ENCODE measurements at places on chromosomes 4 and X.

- DNase-seq = no peak
Observed at GRCh38 chrX:111071542-111072277, 24.3 kb upstream of the PAK3 start.

DNA sequence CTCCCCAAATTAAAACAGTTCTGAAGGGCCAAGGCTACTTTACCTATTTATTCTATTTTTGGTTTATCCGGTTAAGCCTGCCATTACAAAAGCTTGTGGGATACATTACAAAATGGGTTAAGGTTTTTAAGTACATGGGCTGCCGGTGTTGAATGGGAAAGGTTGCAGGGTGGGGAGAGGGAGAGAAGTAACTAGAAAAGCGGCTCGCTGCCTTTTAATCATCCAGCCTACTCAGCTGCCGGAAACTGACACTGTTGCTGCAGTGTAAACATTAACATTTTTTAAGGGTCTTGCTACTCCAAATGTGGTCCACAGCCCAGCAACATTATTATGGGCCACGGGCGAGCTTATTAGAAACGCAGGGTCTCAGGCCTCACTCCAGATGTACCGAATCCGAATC lies 1.5 kb upstream of the IL1RAPL1 start:
- DNase-seq = no peak

DNA sequence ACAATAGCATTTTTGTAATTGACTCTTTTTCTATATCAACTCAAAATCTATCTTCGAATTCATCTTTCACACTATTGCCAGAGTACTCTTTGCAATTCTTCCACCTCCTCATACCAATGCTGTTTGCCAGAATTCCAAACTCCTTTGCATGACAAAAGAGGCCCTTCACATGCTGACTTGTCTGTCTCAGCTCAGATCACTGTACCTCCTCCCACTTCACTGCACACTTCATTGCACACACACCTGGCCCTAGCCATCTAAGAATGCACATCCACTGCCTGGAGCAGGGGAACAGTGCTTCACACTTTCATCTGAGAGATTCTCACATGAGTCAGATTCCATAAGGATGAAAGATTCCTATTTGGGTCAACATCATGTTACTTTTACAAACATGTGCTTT lies 56.5 kb downstream of the PRDM5 start:
- DNase-seq = peak; percentile 11

DNA sequence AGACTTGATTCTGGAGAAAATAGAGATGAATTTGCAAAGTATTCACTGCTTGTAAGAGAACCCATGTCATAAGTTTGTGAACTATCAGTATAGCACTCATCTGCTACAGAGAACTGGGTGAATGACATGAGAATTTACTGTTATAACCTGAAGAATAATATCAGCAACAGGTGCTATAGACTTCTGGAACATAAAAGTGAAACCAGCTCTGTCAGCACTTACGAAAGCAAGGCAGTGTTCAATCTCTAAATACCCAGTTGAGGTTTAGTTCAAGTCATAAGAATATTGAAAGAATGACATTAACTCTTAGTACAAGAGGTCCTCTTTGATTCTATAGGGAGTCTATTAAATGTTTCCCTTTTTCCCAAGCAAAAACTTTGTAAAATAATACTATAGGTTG lies 232.9 kb upstream of the ANKRD50 start:
- no peak for DNase-seq

- DNase-seq = no peak
Observed at GRCh38 chr4:126851391-126851790, 781.4 kb upstream of the INTU start.

GRCh38 chrX:108640817-108641216 lies 95.5 kb downstream of the IRS4 start:
- DNase-seq = no peak

- DNase-seq = no peak
Observed at GRCh38 chr4:102492531-102493241, 8.5 kb upstream of the NFKB1 start.

- DNase-seq = no peak
Observed at GRCh38 chr4:174538123-174538875, 16.0 kb upstream of the HPGD start.

GRCh38 chr4:101239665-101240064 lies 107.7 kb downstream of the PPP3CA start:
- no peak for DNase-seq

DNA sequence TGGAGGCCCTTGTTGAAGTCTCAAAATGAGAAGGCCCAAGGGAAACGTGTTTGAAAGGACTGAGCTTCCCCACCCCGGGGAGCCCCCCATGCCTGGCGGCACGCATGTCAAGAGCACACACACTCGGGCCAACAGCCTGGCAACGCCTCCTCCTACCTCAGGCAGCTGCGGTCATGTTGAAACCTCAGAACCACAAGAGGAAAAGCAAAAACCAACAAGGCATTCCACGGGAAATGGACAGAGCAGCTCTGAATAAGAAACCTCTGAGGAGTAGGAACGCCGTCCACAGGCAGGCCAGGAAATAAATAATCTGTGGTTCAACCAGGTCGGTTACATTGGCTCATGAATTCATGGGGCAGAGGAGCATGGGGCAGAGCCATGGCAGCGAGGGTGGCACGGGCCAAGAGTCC lies 95.7 kb upstream of the AFAP1 start:
- no peak for DNase-seq

DNA sequence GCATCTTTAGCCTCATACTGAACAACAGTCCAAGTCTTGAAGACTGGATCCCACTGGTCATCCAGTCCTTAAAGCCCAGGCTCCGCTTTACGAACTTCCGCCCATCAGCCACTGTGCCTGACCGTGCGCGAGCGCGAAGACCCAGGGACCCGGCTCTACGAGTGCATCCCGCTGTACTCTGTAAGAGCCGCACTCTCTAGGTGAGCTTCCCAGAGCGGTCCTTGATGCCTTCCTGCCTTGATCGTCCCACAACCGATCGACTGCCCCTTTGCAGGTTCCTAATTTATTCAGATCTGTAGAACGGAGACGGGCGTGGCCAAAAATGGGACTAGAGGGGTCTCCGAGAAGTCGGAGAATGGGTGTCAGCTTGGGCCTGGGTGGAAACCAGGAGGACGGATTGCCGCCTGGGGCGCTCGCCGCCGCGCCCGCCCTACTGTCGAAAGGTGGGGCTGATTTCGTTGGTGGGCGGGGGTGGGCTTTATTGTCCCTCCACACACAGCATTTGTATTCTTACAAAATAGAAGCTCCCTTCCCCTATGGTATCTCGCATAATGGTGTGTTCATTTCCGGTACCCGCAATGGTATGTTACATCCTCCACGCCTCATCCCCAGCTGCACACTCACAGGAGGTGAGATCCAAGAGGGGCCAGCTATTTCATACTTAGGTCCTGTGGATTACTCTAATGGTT lies 42.3 kb upstream of the FAM156A start:
- no peak for DNase-seq

- DNase-seq = no peak
Observed at GRCh38 chr4:654503-654845, 19.6 kb downstream of the ATP5ME start.

GRCh38 chrX:56978172-56978571 lies 17.2 kb downstream of the SPIN3 start:
- DNase-seq = peak; percentile 33

GRCh38 chr4:94534401-94535312 lies 82.9 kb downstream of the PDLIM5 start:
- DNase-seq = no peak

DNA sequence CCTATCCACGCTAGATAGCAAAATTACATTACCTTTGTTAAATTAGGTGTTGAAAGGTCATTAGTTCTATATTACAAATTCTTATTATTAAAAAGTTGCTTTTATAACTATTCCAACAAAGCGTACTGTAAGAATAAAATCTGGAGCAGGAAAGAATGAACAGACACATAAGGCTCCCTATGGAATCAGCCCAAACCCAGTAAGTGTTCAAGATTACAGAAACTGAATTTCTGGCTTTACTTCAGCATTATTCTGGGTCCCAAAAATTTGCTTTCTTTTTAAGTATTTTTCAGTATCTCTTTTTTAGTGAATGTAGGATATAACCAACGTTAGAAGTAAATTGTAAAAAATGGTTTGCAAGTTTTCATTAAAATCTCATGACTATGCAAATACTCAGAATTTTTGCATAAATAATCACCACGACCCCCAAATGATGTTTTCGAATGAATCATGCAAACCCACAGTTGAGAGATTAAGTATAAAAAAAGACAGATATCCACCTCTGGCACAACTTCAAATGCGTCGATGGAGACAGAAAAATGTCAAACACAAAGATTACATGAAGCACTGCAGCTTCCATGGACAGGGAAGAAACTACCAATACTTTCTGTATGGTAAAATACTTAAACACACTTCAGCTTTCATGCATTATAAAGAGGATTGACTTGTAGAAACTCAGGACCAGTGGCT lies 238.5 kb downstream of the RASL11B start:
- no peak for DNase-seq

Data from SK-N-DZ (cell line).